Activated T-cell treated with anti-CD3 and anti-CD28 coated beads for 24 hours (primary cell): ENCODE measurements at places on chromosomes 13 and 19.

- no peak for DNase-seq
These were observed 222.0 kb downstream of the B3GLCT start for GRCh38 chr13:31421756-31422155.

DNA sequence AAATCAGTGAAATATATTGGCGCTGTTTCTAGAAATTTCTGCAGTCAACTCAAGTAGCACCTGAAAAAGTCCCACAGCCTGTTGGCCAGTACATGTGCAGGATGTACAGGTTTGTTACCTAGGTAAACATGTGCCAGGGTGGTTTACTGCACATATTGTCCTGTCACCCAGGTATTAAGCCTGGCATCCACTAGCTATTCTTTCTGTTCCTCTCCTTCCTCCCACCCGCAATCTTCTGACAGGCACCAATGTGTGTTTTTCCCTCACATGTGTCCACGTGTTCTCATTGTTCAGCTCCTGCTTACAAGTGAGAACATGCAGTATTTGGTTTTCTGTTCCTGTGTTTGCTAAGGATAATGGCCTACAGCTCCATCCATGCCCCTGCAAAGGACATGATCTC lies 13.1 kb upstream of the SCEL start:
- no peak for DNase-seq

DNA sequence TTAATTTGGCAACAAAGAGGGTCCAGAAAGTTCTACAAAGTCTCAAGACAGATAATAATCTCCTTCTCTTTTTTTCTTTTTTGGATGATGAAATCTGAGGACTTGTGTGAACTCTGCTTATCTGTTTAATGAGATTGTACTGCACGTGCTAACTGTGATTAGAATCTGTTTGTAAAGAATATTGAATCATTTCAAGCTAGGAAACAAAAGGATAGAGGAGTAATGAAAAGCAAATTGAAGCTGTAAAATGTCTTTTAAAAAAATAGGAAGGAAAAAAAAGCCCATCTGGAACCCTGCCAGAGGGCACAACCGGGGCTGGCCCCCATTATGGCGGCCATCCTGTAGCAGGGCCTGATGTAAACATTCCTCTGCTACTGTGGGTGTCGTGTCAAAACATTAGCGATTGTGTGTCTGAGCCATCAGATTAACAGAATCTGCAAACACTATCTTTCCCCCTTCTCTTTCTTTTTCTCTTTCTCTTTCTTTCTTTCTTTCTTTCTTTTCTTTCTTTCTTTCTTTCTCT lies 83.0 kb downstream of the FLT1 start:
- DNase-seq, result no peak

- DNase-seq, result no peak
These were observed 10.7 kb downstream of the IL17D start for GRCh38 chr13:20714161-20714560.

DNA sequence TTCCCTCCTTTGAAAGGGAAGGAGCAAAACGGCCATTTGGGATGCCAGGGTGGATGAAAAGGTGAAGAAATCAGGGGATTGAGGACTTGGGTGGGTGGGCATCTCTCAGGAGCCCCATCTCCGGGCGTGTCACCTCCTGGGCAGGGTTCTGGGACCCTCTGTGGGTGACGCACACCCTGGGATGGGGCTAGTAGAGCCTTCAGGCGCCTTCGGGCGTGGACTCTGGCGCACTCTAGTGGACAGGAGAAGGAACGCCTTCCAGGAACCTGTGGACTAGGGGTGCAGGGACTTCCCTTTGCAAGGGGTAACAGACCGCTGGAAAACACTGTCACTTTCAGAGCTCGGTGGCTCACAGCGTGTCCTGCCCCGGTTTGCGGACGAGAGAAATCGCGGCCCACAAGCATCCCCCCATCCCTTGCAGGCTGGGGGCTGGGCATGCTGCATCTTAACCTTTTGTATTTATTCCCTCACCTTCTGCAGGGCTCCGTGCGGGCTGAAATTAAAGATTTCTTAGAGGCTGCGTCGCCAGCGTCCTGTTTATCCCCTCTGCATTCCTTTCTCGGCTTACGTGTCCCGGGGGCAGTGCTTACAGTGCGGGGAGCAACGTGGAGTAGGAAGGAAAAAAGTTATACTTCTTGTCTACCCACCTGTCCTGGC lies 15.2 kb upstream of the S1PR4 start:
- DNase-seq, result peak; percentile 62

- DNase-seq, result no peak
These were observed 3.2 kb downstream of the LHFPL6 start for GRCh38 chr13:39599842-39600241.

DNA sequence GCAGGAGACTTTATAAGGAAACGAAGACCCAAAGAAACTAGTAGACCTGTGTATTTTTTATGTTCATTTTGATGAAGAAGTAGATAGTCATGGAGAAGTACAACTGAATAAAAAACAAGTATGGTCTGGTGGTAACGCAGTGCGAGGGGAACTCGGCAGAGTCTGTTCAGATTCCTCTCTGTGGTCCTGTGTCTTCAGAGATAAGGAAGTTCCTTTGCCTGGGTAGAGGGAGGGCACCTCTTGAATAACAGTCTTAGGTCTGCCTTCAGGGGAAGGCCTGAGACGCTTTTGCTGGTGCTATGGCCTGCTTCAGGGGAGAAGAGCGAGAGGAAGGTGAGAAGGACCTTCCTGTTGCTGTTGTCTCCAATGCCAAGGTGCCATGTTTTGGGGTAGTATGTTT lies 25.9 kb upstream of the SLC46A3 start:
- no peak for DNase-seq

DNA sequence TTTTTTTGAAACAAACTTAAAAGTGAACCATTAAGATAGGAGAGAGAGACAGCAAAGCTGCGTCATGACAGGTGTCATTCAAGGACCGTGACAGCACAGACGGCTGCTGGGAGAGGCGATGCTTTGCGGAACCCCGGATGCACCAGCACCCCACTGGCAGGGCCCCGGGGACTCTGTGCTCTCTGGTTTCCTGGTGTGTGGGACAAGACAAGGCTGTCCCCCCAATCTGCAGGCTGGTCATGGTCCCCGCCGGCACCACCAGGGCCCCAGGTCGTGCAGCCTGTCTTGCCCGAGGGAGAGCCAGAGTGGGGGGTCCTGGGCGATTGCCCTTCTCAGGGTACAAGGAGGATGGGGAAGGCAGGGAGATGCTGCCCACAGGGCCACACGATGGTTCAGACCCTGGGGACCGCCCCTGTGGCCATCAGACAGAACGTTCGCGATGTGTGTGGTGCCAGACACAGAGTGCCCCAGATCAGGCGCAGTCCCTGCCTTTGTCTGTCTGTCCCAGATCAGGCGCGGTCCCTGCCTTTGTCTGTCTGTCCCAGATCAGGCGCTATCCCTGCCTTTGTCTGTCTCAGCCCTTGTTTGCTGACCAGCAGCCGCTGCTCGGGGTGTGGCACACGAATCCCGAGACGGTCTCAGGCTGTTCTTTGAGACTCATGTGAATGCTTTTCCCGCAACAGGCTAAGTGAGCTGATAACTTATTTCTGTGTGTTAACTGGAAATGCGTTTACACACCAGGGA lies 36.1 kb downstream of the ADPRHL1 start:
- no peak for DNase-seq

DNA sequence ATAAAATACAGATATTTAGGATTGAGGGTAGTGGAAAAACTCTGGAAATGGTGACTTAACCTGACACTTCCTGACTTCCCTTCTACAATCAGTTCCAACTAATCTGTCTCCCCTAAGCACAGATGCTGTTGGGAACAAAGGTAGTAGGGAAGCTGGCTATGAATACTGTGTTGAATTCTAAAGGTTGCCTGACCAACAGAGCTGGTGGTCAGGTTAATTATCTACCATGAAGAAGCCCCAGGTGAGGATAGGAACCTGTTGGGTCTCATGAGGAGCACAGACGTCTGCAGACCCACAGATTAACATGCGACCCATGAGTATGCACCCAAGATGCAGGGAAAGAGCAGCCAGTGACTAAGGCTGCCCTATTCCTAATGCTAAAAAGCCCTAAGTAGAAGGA lies 172.3 kb downstream of the DIAPH3 start:
- DNase-seq, result no peak

DNA sequence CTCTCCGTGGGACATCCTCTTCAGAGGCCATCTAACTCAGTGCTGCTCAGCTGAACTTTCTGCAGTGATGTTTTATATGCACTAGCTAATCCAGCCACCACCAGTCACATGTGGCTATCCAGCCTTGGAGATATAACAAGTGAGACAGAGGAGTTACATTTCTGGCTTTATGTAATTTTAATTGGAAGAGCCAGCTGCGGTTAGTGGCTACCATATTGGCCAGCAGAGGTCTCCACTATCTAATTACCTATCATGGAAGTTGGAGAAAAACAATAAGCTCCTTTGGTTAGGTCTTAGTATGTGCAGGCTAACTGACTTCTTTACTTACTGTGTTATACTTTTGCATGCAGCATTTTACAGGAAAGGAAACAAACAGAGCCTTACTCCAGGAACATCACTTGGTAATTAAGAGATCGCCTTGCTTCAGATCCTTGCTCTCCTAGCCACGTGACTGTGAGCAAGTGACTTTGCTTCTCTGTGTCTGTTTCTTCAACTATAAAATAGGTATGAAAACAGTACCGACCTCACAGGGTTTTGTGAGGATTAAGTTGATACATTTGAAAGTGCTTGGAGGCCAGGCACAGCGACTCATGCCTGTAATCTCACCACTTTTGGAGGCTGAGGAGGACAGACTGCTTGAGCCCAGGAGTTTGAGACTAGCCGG lies 1.6 kb upstream of the KLK10 start:
- no peak for DNase-seq

GRCh38 chr13:106494506-106494905 lies 41.0 kb downstream of the EFNB2 start:
- DNase-seq, result no peak

DNA sequence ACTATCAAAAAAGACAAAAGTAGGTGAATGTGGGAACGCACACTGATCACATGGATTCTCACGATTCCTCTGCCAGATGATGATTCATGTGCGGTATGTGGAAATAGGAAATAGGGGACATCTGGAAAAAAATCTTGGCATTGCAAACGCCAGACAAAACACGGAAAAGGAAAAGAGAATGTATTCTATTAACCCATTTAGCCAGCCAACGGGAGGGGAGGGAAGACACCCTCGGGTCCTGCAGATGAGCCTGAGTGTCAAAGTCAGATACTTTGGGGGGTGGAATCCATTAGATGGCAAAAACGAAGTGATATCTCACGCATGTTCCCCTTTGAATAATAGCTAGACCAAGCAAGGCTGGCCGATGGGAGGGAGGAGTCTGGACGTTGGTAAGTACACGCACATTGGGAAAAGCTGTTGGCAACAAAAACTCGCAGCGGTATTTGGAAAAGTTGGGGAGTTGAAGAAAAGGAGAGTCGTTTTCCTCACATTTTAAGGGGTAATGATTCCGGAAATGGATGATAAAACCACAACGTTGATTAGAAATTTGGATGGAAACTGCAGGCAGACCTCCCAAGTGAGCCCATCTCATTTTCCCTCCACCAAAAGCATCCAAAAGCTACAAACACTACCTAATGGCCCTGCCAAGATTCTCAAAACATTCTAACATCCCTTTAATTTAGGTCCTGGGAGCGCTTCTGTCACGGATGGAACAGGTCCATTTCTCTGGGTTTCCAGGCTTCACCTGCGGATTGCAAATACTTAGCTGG lies 73.6 kb downstream of the COL4A1 start:
- DNase-seq, result no peak

DNA sequence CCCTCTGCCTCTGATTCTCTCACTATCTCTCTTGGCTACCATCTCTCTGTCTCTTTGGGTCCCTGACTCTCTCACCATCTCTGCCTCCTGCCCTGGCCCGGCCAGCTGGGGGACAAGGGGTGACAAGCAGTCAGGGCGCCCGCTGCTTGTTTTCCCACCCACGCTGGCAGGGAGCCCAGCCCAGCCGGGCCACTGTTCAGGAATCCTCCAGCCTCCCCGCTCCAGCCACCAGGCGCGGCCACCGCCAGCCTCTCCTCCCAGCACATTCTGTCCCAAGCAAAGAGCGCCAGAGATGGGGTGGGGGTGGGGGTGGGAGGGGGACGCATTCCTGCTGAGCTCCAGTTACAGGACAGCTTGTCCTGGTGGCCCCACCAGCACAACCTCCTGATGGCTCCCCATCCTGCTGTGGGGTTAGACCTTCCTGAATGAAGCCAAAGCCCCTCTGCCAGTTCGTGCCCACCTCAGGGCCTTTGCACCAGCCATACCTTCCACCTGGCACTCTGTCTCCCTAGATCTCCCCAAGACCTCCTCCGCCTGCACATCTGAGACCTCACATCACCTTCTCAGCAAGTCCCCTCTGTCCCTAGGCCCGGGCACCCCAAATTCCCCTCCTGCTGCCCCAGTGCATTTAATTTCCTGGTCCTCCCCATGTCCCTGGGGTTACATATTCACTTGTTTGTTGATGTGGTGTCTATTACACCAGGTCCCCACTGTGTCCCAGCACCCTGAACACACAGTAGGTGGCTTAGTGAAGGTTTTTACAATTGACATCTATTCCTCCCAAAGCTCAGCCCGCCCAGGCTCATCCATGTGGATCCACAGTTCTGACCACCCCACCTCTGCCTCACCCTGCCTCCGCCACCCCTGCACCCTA lies 12.5 kb downstream of the ARRDC2 start:
- DNase-seq, result no peak

DNA sequence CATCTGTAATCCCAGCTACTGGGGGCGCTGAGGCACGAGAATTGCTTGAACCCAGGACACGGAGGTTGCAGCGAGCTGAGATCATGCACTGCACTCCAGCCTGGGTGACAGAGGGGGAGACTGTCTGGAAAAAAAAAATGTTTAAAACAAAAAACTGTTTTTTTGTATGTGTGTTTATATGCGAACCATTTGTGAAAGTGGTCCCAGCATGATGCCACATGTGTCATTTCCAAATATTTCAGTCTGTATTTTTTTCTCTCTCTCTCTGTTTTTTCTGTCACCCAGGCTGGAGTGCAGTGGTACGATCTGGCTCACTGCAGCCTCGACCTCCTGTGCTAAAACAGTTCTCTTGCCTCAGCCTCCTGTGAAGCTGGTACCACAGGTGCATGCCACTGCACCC lies 37.4 kb downstream of the SAE1 start:
- DNase-seq, result no peak

- DNase-seq, result no peak
These were observed 1170.4 kb downstream of the UQCRFS1 start for GRCh38 chr19:28042516-28042915.

DNA sequence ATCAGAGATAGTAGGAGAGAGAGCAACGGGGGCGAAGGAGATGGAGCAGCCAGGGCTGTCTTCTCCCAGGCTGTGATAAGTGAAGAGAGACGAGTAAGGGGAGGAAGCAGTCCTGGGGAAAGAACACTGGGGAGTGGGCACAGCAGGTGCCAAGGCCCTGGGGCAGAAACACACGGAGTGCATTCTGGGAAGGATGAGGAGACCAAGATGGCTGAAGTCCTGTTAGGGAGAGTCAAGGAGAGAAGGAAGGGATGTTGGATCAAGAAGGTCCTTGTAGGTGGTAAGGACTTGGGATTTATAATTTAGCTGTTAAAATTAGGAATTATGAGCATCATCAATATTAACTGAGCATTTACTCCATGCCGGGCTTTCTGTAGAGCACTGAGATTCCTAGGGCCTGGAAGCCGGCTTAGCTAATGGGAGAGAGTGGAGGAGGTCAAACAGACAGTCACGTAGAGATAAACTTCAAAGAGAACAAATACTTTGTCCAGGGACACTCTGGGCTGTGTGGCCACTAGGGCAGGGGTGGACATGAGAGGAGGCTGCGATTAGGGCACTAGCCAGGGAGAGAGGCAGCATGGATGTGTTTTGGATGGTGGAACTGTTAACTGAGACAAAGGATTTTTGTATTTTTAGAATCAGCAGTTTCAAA lies 134.2 kb upstream of the PEG3 start:
- DNase-seq, result no peak

GRCh38 chr13:50026788-50027473 lies 11.7 kb downstream of the KCNRG start:
- no peak for DNase-seq

GRCh38 chr19:10773969-10774368 lies 56.1 kb downstream of the DNM2 start:
- no peak for DNase-seq
